ENCODE measurements at places on chromosomes 2 and 18.

GRCh38 chr2:231605607-231606091 lies 13.0 kb downstream of the TEX44 start:
- no peak for DNase-seq

DNA sequence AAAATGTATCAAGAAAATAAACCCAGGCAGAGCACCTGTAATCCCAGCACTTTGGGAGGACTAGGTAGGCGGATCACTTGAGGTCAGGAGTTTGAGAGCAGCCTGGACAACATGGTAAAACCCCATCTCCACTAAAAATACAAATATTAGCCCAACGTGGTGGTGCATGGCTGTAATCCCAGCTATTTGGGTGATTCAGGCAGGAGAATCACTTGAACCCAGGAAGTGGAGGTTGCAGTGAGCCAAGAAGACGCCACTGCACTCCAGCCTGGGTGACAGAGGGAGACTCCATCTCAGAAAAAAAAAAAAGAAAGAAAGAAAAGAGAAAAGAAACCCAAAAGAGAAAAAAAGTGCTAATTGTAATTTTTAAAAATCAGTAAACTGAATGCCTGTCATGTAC lies 41.4 kb downstream of the DDX18 start:
- DNase-seq: no peak

- no peak for DNase-seq
These were observed 167.2 kb upstream of the MGAT5 start for GRCh38 chr2:134086594-134087219.

DNA sequence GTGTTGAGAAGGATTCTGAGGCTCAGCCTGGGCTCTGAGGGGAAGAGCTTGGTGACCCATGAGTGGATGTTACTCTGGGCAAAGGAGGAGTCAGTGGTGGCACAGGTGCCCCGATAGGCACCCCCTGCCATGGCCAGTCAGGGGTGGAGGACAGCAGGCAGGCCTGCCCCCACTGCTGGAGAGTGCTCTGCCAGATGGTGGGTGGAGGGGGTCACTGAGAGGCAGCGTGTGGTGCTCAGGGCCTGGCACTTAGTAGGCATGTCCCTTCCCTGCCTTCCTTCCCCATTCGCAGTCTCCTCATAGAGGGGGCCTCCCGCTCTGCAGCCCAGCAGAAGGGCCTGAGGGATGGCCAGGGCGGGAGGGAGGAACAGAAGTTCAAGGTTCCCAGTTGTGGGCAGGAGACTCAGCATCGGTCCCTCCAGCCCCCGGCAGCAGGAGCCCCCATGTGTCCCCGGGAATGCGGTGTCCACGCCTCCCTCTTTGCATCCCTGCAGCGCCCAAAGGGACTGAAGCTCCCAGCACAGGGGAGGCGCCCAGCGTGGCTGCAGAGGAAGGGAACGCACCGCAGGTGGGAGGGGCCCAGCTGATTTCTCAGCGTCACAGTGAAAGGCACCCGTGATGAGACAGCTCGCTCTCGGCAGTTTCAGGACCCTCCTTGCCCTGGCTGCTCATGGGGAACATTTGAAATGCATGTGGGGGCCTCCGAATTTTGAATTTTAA lies 5.7 kb upstream of the SNED1 start:
- no peak for DNase-seq

GRCh38 chr18:59466980-59467379 lies 107.9 kb upstream of the LMAN1 start:
- DNase-seq: no peak

GRCh38 chr18:13178976-13179375 lies 39.6 kb upstream of the LDLRAD4 start:
- no peak for DNase-seq

GRCh38 chr18:4063545-4063944 lies 391.6 kb downstream of the DLGAP1 start:
- no peak for DNase-seq

- no peak for DNase-seq
These were observed 63.2 kb downstream of the ADI1 start for GRCh38 chr2:3456125-3456524.

- no peak for DNase-seq
These were observed 326.1 kb upstream of the SKOR2 start for GRCh38 chr18:47577520-47577919.

- no peak for DNase-seq
These were observed 158.3 kb downstream of the PDE11A start for GRCh38 chr2:177914247-177914646.

DNA sequence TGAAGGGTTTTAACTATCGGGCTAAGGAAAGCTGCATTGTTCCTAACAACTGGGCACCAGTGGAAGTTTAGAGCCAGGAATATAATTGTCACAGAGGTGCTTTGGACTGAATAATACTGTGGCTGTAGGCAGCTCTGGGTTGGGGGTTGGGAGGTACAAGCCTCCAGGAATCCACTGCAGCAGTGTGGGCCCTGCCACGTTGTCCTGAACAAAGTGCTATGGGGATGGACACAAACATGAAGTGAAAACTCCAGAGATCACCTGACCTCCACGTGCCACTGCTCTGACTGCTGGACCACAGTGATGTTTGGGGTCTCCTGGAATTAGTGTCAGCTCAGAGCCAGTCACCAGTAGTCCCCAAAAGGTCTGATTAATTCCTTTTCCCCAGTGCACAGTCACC lies 110.9 kb downstream of the BCL2 start:
- DNase-seq: no peak

DNA sequence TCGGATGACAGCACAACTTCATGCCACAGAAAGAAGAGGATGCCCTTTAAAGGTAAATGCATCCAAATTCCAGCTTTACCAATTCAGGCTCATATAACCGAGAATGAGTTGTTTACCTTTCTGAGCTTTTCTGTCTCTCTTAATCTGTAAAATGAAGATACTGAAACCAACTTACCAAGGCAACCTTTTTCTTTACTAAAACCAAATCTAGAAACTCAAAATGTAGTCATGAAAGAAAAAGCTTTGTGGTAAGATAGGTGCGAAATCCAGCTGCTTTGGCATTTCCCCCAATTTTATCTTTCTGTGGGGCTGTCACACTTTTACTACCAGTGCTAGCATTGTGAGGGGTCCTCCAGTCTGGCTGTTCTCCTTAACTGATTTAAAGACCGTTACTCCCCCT lies 240.4 kb downstream of the IKZF2 start:
- no peak for DNase-seq

- DNase-seq: peak; percentile 32
These were observed 113.4 kb upstream of the AQP4 start for GRCh38 chr18:26978812-26979341.

DNA sequence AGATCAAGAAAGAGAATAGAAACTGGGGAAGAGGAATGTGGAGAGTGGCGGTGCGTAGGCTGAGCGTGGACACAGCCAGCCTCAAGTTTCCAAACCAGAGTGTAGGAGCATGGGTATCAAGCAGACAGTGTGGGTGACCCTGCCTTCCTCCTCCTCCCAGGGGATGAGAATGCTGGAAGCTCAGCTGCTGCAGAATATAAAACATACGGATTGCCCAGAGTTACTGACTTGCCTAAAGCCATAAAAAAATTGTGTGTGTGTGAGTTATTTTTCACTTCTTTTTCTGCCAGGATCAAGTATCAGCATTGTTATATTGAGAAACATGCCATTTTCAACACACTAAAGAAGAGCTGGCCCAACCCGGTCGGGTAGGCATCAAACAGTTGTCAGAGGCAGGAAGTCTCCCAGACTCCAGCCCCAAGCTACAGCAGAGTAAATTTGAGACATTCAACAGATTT lies 333.3 kb upstream of the ACVR2A start:
- DNase-seq: no peak

DNA sequence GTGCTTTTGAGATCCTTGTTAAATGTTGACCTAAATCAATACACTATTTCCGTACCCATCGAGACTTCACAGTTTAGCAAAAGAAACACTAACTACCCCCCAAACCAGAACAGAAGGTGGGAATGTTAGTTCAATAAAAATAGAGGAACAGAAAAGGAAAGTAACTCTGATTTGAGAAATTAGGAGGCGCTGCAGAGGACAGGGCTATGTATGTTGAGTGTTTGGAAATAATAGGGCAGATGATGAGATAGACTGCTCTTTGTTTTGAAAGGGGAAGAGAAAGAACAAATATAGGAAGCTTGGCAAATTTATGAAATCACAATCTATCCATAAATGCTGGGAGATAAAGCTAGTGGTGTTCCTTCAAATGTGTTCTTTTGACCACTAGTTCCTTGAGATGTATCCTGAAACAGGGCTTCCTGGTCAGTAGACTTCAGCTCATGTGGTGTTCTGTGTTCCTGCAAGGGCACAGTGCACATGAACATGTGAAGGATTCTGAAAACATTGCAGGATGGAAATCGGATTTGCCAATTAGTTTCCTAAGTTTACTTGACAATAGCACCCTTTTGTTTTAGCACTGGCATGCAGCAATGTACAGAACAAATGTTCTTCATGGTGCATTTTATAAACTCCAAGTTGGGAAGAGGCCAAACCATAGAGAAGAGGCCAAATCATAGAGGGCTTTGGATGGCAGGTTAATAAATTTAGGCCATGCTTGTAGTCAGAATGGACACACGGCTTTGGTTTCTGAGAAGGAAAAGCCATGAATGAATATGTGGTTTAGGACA lies 39.8 kb downstream of the RHBDD1 start:
- no peak for DNase-seq

GRCh38 chr2:42336361-42336965 lies 24.6 kb downstream of the COX7A2L start:
- DNase-seq: no peak

GRCh38 chr2:158060835-158061435 lies 40.7 kb upstream of the UPP2 start:
- no peak for DNase-seq

- DNase-seq: peak; percentile 26
These were observed 567 bp downstream of the TMEM200C start for GRCh38 chr18:5894611-5895298.

DNA sequence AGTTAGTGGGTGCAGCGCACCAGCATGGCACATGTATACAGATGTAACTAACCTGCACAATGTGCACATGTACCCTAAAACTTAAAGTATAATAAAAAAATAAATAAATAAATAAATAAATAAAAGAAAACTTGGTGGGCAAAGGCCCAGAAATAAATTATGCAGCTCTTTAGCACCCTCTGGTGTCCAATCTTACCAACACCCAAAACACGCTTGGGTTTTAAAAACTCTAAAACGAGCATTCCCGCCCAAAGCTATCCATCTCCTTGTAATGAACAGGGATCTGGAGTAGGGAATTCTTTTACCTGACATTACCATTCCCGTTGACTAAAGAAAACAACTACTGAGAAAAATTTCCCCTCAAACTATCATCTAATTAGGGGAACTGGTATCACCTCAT lies 2005.9 kb upstream of the CELF4 start:
- DNase-seq: peak; percentile 4

DNA sequence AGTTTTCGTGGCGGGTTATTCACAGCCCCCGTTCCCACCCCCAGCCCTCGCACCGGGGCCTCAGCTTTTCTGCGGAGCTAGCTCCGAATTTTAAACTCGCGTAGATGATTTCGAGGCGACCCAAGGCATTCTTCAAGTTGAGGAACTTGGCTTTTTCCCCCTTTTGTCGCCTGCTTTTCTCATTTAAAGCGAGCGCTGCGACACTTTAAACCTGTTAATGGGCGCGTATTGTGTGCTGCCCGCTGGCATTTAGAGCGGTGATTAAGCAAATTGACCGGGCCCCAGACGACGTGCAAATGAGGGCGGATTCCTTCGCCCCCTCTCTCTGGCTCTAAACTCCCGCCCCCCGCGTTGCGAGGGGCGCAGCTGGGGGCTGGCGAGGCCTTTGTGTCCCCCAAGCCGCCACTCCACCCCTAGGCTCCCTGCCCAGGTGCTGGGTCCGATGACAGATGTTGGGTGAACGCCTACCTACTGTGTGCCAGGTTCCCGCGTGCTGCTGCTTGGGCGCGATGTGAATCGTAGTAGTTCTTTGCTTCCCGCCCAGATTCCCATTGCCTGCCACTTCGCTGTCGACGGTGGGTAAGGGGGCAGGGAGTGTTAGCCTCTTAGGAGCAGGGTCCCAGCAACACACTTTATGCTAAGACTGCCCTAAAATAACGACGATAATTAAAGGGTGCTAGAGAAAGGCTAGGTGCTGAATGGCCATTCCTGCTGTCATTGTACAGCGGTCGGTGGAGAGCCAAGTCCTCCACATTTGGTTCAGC lies 1.9 kb downstream of the TCF7L1 start:
- no peak for DNase-seq

DNA sequence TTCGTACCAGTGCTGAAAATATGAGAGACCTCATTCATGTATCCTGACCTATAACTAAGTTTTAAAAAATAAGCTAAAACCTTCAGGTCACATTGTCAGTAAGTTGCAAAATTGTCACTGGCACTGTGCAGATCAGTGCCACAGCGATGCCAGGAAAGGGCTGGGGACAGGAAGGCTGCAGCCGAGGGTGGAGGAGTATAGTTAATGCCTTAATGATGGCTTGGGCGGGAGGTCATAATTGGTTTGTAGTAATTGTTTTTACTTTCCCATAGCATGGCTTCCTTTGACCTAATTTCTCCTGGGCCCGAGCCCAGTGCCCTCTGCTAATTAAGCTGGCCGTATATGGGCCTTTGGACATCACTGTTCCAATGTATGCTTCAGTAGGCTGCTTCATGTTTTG lies 47.2 kb upstream of the RAB12 start:
- no peak for DNase-seq

DNA sequence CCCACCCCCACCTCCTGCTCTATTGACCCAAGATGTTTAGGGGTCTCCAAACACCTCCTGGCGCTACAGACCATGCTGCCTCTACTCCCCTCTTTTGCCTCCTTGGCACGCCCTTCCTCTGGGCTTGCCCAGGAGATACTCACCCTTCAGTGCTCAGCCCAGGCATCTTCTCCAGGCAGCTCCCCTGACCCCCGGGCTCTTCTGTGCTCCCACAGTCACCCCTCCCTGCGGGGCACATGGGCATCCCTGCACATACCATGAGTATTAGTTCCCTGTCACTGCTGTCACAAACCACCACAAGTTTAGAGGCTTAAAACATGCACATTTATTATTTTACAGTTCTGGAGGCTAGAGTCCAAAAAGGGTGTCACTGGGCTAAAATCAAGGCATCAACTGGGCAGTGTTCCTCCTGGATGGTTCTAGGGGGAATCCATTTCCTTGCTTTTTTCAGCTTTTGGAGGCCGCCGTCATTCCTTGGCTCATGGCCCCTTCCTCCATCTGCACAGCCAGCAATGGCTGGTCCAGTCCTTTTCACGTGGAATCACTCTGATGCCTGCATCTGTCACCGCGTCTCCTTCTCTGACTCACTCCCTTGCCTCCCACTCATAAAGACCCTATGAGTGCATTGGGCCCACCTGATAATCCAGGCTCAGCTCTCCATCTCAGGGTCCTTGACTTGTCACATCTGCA lies 230.4 kb upstream of the COPS8 start:
- no peak for DNase-seq

Data from GM19239 (cell line).